ENCODE measurements at places on chromosomes 4 and X.

DNA sequence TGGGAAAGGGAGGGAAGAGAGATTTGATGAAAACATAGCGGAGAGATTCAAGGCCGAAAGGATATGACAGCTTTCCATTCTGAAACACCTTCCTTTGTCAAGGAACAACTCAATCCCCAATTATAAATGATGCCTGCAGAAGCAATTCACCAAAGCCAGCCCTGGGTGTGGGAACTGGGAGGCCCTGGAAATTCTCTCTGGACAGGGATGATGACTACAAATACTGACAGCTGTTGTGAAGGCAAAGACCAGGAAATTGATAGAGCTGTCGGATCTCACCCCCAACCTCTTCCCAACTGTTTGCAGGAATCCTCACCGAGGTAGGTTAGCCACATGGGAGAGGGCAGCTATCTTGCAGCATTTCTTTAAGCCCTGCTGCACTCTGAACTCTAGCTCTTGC lies 54.3 kb downstream of the CCDC149 start:
- DNase-seq, result no peak

- no peak for DNase-seq
These were observed 51.2 kb downstream of the GC start for GRCh38 chr4:71732706-71733105.

DNA sequence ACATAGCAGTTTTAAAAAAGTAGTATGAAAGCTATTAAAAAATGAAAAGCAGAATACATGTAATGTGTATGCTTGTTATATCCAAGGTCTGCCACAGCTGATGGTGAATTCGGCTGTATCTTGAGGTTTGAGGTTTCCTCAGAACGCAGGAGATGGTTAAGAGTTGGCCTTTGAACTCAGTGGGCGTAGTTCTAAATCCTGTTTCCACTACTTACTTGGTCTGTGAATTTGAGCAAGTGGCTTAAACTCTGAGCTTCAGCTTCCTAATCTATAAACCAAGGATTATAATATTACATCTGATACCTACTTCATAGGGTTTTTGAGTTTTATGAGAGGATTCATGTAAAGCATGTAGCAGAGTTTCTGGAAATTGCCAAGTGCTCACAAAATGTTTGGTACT lies 125.2 kb downstream of the STIM2 start:
- DNase-seq, result no peak

GRCh38 chr4:73208376-73208775 lies 50.2 kb downstream of the ANKRD17 start:
- DNase-seq, result no peak

- no peak for DNase-seq
These were observed 102.3 kb downstream of the BCOR start for GRCh38 chrX:39995457-39995856.

DNA sequence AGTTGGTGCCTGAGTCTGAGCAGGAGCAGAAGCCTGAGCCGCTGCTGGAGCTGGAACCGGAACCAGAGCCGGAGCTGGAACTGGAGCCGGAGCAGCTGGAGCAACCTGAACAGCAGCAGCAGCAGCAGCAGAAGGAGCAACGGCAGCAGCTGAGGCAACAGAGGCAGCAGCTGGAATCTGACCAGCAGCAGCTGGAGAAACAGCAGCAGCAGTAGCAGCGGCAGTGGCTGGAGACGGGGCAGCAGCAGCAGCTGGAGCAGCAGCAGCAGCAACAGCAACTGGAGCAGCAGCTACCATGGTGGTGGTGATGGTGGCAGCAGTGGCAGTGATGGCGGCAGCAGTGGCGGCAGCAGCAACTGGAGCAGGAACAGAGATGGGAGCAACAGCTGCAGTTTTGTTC lies 61.5 kb downstream of the AMOT start:
- DNase-seq, result no peak

DNA sequence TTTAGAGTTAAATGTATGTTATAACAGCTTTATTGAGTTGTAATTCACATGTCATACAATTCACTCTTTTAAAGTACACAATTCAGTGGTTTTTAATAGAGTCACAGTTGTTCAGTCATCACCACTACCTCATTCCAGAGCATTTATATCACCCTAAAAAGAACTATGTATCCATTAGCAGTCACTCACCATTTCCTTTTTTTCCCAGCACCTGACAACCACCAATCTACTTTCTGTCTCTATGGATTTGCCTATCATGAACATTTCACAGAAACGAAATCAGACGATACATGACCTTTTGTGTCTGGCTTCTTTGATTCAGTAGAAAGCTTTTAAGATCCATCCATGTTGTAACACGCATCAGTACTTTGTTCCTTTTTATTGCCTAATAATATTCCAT lies 52.9 kb upstream of the FRAS1 start:
- DNase-seq, result no peak

DNA sequence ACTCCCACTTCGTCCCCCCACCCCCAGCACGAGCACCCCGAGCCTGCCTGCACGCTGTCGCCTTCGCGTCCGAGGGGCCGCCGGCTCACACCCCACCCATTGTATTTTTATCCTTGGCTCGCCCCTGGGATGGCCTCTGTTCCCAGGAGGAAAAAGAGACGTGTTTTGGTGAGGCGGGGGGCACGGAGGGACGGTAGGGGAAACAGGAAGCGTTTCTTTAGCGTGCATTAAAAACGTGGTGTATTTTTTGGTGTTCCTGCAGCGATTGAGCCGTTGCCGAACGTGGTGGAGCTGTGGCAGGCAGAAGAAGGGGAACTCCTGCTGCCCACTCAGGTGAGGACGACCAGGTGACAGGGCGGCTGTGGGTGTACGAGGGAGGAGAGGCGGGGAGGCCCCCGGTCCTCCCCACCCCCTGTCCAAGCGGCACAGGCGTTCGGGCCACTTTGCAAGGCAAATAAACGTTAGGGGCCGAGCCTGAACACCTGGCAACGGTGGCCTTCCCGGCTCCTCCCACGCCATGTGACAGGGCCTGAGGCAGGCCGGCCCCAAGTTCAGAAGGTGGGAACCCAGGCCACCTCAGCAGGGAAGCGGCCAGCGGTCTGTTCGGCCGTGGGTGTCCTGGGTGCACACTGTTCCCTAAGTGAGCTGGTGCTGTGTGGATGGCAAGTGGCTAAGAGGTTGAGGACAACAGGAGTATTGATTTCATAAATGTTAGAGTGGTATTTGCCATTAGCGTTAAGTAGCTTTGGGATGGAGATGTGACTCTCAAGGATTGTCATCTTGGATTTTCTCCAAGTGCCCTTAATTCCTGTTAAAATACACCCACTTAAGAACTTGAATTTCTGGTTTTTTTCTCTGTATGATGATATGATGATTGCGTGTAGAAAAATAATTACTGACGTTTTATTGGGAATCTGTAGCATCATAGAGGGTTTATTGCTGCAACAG lies 1.1 kb downstream of the TMEM131L start:
- no peak for DNase-seq

DNA sequence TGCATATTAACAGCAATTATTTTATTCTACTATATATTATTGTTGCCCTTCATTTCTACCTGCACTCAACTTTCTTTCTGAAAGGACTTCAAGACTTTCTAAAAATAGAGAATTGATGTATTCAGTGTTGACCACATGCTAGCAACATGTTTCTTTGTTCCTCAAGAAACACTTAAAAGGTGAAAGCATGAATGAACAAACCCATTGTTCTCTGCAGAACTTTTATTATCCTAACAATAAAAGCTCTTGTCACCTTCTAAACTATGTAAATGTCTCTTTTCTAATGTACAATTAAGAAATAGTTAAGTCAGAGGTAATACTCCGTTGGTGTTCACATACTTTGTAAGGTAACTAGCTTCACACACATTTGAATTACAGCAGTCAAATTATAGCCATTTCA lies 638.7 kb downstream of the FSTL5 start:
- no peak for DNase-seq

DNA sequence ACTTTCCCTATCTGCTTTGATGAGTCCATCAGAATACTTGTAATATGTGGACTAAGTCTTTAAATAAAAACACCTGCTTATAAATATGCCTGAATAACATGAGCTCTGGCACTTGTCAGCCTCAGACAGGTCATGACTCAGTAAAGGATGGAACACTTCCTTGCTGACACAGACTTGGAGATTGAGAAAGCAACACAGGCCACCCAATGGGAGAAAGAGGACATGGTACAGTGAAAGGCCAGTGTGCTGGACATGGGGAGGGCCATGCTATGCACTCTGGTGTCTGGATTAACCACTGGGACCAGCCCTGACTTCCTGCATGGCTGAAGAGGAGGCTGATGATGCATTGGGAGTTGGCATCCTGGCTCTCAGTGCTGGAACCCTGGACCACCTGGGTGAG lies 149.5 kb downstream of the DHRSX start:
- no peak for DNase-seq

GRCh38 chr4:3879681-3880614 lies 113.8 kb downstream of the ADRA2C start:
- DNase-seq, result no peak

GRCh38 chr4:54256491-54257486 lies 27.7 kb downstream of the PDGFRA start:
- no peak for DNase-seq

DNA sequence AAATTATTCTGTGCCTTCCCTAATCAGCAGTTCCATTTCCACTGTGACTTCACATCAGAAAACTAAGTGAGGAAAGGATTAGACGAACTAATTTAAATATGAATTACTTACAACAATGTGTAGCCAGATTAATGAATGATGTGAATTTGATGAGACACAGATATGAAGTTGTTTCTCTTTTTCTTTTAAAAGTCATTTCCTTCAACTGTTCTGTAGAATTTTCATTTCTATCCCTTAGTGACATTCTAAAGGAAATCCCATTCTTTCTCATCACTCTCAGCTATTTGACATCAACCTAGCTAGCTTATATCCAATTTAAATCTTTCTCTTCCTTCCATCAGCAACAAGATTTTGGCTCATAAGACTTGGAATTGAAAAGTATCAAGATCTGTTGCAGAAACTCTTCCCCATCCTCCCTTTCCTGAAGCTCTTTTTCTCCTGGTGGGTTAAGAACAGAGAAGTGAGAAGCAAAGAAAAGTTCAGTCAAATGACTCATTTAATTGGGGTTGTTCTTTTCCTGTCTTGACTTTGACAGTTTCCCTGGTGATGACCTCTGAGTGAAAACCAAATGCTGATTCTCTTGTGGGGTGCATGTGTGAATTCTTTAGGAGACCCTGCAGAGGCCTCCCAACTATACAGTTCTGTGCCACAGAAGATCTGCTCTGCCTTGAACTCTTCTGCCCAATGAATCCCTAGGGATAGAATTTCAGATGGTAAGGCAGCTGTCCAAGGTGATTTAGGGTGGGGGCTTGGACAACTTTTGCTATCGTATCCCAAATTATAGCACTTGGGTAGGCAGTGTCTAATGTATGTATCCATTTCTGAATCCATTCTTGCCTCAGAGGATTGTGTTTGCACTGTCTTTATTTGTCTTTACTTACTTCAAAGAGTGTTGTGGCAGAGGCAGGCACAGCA lies 232.5 kb upstream of the GPRIN3 start:
- no peak for DNase-seq

- no peak for DNase-seq
These were observed 120.1 kb upstream of the MED14 start for GRCh38 chrX:40855411-40855810.

Measured in activated T-helper 1 cell treated with anti-CD3 and anti-CD28 coated beads, Interleukin-2, amount 50 U/mL, for 16 hours (primary cell).